ENCODE measurements at places on chromosomes 13 and 19. TPM values are rescaled to one million over a fixed set of nuclear protein-coding genes. Genes with fewer than 3 reads are reported as not detected.
A peak's percentile ranks its signal among the peaks of the same experiment; 100 is the strongest.

The GAPDHS gene
- total RNA-seq: not detected

The WDR87 gene
- total RNA-seq: not detected

The FUT2 gene
- total RNA-seq: not detected

The CYSLTR2 gene
- total RNA-seq: 1.1 TPM

The MEGF8 gene
- total RNA-seq: 17.5 TPM

DNA sequence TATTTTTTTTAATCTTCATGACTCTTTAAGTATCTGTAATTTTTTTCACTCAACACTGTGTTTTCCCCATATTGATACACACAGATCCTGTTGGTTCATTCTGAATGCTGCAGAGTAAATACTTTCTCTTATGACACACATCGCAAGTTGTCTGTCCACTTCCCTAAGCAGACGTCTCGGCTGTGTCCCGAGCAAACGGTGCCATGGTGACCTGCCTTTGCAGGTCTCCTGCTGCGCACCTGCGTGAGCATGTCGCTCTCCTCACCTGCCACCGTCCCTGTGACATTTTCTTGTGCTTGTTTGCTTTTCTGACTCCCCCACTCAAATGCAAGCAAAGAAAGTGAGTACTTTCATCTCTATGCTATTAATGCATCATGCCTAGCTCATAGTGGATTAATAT lies 57.8 kb downstream of the CCDC70 start:
- H3K27me3 ChIP-seq: no peaks in the 10 kb centered on the region
- no peak overlapping the region for H3K27ac ChIP-seq
- H3K4me3 ChIP-seq: no peak overlapping the region
- no peaks in the 10 kb centered on the region for H3K36me3 ChIP-seq
- no peaks in the 10 kb centered on the region for H3K4me1 ChIP-seq

DNA sequence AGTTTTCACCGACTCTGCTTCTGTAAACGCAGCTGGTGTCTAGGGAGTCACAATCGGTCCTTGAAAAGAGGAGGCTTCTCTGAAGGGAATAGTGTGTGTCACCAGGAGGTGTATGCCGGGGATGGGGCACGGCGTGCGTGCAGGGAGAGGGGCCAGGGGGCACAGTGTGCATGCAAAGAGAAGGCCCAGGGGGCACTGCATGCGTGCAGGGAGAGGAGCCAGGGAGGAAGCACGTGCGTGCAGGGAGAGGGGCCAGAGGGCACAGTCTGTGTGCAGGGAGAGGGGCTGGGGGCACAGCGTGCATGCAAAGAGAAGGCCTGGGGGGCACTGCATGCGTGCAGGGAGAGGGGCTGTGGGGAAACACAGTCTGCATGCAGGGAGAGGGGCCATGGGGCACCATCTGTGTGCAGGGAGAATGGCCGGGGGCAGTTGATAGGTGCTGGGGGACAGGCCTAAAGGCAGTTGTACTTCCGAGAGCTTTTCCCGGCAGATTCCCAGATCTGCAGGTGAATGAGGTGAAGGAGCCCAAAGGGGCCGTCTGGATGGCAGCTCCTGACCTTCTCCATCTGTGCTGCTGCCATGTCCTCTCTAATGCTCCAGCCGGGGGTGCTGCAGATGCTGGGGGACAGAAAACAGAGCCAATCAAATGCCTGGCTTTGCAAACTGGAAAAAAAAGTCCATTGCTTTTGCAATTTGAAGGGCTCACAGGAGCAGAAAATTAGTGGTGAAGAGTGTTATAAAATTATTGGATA lies 36.4 kb downstream of the ATP11A start:
- no peaks in the 10 kb centered on the region for H3K36me3 ChIP-seq
- H3K4me1 ChIP-seq: no peaks in the 10 kb centered on the region
- no peaks in the 10 kb centered on the region for H3K27me3 ChIP-seq
- no peak overlapping the region for H3K27ac ChIP-seq

DNA sequence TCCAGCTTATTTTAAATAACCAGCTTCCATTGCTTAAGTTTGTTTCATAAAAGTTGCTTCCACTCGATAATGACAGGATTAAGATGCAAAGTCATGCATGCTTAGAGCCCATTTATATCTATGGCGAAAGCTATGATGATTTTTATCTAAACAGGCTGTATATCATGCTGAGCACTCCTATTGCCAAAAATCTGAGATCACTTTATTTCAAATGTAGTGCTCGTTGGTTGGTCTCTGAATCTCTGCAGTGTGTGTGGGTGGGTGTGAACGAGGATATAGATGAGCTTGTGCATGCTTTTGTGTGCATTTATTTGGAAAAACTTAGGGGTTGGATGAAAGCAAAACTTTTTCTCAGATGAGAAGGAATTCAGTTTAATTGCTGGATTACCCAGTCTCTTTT lies 27.0 kb upstream of the ARGLU1 start:
- no peak overlapping the region for H3K27ac ChIP-seq
- no peaks in the 10 kb centered on the region for H3K27me3 ChIP-seq
- no peaks in the 10 kb centered on the region for H3K36me3 ChIP-seq
- H3K4me1 ChIP-seq: no peaks in the 10 kb centered on the region
- no peak overlapping the region for H3K4me3 ChIP-seq
- DNase-seq: no peak

DNA sequence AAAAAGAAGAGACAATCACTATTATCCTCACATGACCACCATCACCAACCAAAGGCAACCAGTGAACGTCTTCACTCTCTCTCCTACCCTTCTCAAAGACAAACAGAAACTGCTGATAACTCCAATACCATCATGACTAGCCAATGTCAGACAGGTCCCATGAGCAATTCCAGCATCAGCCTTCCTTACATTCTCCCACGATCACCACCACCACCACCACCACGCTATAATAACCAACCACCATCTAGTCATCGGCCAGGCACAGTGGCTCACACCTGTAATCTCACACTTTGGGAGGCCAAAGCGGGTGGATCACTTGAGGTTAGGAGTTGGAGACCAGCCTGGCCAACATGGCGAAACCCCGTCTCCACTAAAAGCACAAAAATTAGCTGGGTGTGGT lies 3.9 kb downstream of the MYO1F start:
- no peaks in the 10 kb centered on the region for H3K36me3 ChIP-seq
- DNase-seq: no peak
- H3K27me3 ChIP-seq: no peaks in the 10 kb centered on the region

DNA sequence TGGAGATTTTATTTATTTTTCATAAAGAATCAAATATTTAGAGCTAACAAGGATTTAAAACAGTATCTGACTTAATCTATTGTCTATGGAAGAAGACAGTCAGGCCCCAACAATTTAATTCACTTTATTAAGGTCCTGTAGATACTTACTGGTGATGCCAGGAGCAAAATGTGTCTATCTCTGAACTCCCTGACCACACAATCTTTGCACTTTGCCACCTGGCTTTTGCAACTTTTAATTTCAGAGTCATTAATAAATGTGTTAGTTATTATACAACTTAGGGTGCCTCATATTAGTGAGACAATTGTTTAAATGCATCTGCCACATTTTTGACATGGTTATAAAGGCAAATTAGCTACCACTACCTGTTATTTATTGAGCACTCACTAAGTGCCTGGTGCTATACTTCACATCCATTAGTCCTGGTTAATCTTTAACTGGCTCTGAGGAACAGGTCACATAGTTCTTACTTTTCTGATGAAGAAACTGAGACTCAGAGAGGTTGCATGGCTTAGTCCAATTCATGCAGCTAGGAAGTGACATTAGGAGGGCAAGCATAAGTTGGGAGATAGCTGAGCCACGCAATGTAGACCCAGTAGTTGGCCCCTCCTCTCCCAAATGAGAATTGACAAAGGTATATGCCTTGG lies 297.9 kb downstream of the DCT start:
- H3K4me1 ChIP-seq: no peaks in the 10 kb centered on the region
- no peaks in the 10 kb centered on the region for H3K27me3 ChIP-seq
- H3K4me3 ChIP-seq: no peak overlapping the region
- no peaks in the 10 kb centered on the region for H3K36me3 ChIP-seq

DNA sequence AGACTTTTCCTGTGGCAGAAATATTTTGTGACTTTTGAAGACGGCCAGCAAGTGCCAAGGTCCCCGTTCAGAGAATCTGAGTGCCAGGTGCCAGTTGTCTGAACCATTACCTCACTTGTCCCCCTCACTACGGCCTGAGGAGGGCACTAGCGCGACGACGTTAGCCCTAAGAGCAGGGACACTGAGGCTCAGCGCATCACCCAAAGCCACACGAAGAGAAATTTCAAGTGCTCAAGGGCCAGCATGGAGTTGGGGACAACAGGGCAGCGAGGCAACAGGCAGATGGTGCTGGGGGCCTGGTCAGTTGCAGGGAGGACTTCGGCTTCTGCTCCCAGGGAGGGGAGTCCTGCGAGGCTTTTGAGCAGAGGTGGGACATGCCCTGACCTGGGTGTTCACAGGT lies 9.5 kb upstream of the TYK2 start:
- no peak overlapping the region for H3K4me3 ChIP-seq
- no peaks in the 10 kb centered on the region for H3K4me1 ChIP-seq
- no peak overlapping the region for H3K27ac ChIP-seq
- no peaks in the 10 kb centered on the region for H3K36me3 ChIP-seq

GRCh38 chr13:67094078-67094477 lies 136.1 kb downstream of the PCDH9 start:
- H3K4me1 ChIP-seq: no peaks in the 10 kb centered on the region
- no peak overlapping the region for H3K4me3 ChIP-seq
- H3K27ac ChIP-seq: no peak overlapping the region
- no peaks in the 10 kb centered on the region for H3K36me3 ChIP-seq

DNA sequence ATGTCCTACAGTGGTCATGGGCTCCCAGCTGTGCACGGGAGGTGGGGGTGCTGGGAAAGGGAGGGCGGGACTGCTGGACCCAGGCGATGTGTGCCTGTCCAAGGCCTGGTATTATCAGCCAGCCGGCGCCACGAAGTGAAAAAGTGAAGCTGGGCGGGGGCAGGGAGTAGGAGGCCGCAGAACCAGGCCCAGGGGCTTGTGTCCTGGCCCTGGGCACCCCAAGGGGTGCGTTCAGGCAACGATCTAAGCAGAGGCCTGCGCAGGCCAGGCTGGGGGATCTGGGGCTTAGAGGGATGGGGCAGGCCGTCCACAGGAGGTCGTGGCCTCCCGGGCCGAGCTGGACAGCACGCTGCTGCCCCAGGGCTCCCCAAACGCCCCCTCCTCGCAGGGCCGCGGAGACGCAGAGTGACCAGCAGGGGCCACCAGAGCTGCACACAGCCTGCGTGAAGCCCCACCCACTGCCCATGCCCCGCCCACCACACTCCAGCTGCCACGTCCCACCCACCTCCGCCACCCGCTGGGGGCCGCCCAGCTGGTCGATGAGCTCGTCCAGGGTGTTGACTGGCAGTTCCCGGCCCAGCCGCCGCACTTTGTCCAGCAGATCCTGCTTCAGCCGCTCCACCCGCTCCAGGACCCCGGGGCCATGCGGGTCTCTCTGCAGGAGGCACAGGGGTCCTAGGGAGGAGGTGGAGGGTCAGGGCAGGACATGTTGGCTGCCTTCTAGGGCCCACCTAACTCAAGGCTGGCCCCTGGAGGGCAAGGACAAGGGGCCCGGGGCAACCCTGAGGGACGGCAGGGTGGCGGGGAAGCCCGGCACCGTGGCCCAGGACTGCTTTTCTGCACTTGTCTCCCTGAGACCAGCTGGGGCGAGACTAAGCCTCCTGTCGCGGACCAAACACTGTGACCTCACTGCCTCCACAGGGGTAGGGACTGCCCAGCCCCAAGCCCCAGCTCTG lies 9.5 kb downstream of the GPX4 start:
- H3K36me3 ChIP-seq: no peaks in the 10 kb centered on the region
- peak; percentile 99 for DNase-seq
- H3K4me3 ChIP-seq: no peak overlapping the region
- no peaks in the 10 kb centered on the region for H3K4me1 ChIP-seq
- no peak overlapping the region for H3K27ac ChIP-seq

DNA sequence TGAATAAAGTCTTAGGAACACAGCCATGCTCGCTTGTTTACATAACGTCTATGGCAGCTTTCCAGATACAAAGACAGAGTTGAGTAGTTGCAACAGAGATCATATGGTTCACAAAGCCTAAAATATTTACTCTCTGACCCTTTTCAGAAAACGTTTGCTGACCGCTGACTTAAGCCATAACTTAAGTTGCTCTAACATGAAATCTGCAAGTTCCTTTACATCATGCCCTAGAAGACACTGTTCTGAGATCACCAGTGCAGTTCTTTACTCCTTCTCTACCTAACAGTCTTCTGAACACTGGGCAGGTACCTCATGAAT lies 166.4 kb downstream of the DCLK1 start:
- H3K27ac ChIP-seq: no peak overlapping the region
- no peaks in the 10 kb centered on the region for H3K36me3 ChIP-seq
- H3K4me3 ChIP-seq: no peak overlapping the region
- no peaks in the 10 kb centered on the region for H3K27me3 ChIP-seq

DNA sequence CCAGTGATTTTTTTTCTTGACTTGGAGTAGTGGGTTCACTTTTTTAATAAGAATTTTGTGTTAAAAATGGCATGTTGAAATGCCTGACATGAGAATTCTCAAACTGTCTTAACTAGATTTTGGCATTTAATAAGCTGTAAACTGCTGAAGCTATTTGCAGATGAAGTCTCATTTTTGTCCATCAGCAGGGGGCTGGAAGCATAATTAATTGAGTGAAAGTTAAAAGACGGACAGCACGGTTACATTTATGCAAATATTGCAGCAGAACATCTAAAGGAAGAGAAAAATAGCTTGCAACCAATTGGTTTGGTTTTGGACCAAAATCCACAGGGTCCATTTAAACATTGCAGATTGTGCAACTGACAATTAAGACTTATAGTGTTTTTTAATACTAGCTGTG lies 837.3 kb upstream of the KLHL1 start:
- H3K27me3 ChIP-seq: no peaks in the 10 kb centered on the region
- DNase-seq: no peak
- H3K4me3 ChIP-seq: no peak overlapping the region
- H3K36me3 ChIP-seq: no peaks in the 10 kb centered on the region
- H3K4me1 ChIP-seq: no peaks in the 10 kb centered on the region

DNA sequence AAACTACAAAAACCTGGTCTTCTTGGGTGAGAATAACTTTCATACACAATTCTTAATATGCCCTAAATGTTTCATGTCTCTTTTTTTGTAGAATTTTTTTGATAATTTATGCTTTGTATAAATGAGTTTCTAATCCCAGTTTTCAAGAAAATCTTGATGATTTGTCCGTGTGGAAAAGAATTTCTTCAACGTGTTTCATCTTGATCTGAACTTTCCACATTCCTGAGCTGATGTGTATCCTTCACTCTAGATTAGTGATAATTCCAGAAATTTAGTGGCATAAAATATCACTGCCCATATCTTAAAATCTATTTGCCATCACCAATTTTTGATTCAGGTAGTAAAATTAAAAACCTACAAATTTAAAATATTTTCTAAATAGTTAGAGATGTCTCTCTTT lies 24.6 kb downstream of the ZNF431 start:
- H3K4me1 ChIP-seq: no peaks in the 10 kb centered on the region
- no peak overlapping the region for H3K4me3 ChIP-seq
- H3K27ac ChIP-seq: no peak overlapping the region
- H3K27me3 ChIP-seq: no peaks in the 10 kb centered on the region
- peaks cover 1% of the 10 kb centered on the region for H3K36me3 ChIP-seq

DNA sequence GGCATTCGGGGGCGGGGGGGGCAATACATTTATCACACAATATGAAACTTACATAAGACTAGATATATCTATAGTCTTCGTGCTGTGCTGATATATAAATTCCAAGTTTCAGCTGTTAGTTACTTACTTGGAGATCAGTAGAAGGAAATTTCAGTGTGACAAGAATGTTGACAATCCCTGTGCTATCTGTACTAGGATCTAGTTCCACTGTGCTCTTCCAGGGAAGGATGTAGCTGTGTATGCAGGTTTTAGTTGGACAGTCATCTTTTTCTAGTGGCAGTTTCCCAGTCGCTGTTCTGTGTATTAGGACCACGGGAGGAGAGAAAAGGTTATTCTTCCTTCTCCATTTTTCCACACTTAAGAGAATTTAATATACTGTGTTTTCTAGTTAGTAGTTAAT lies 3.2 kb upstream of the TRIM13 start:
- H3K4me1 ChIP-seq: peaks cover 1% of the 10 kb centered on the region
- H3K4me3 ChIP-seq: no peak overlapping the region
- no peak overlapping the region for H3K27ac ChIP-seq
- H3K36me3 ChIP-seq: no peaks in the 10 kb centered on the region
- no peaks in the 10 kb centered on the region for H3K27me3 ChIP-seq

Data from aorta (tissue), 5 donors.